ENCODE measurements at places on chromosomes 7 and 10. TPM values are rescaled to one million over a fixed set of nuclear protein-coding genes. Genes with fewer than 3 reads are reported as not detected.

LBX1 gene
- total RNA-seq = not detected

- H3K27ac ChIP-seq = no peak overlapping the region
- no peaks in the 10 kb centered on the region for H3K27me3 ChIP-seq
- DNase-seq = no peak
- no peak overlapping the region for H3K4me3 ChIP-seq
- H3K4me1 ChIP-seq = no peaks in the 10 kb centered on the region
- no peaks in the 10 kb centered on the region for H3K36me3 ChIP-seq
Observed at GRCh38 chr10:102208311-102209035, 17.6 kb upstream of the ELOVL3 start.

RPS24 gene
- 1,808 TPM for total RNA-seq

GRCh38 chr10:124495725-124496124 is 34.1 kb downstream of the LHPP start:
- H3K36me3 ChIP-seq = no peaks in the 10 kb centered on the region
- no peak overlapping the region for H3K27ac ChIP-seq
- no peaks in the 10 kb centered on the region for H3K27me3 ChIP-seq
- no peak for DNase-seq
- no peak overlapping the region for H3K4me3 ChIP-seq

FIS1 gene
- 139 TPM for total RNA-seq

MYO3A gene
- not detected for total RNA-seq

- no peaks in the 10 kb centered on the region for H3K36me3 ChIP-seq
- no peaks in the 10 kb centered on the region for H3K27me3 ChIP-seq
- no peak overlapping the region for H3K27ac ChIP-seq
- peaks cover 6% of the 10 kb centered on the region for H3K4me1 ChIP-seq
- H3K4me3 ChIP-seq = no peak overlapping the region
Observed at GRCh38 chr10:69146759-69147158, 22.8 kb downstream of the VPS26A start.

DNA sequence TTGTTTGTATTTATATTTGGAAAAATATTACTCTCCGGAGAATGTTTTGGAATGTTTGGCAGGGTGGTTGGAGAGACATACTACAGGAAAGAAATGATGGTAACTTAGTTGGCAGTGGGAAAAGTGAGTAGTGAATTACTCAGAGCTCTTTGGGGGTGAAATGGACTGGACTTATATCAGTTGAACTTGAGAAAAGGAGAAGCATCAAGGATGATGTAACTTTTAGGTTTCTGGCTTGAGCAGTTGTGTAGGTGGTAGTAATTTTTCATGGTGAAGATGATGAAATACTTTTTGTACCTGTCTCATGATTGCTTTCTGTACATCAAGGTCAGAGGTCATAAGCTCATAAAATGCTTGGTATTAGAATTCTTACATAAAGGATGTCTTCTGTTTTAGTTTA is 617.2 kb downstream of the AUTS2 start:
- H3K4me1 ChIP-seq = no peaks in the 10 kb centered on the region
- no peaks in the 10 kb centered on the region for H3K27me3 ChIP-seq
- no peak overlapping the region for H3K4me3 ChIP-seq
- H3K27ac ChIP-seq = no peak overlapping the region
- no peaks in the 10 kb centered on the region for H3K36me3 ChIP-seq

- H3K27ac ChIP-seq = no peak overlapping the region
- no peak overlapping the region for H3K4me3 ChIP-seq
- H3K36me3 ChIP-seq = no peaks in the 10 kb centered on the region
- no peak for DNase-seq
- no peaks in the 10 kb centered on the region for H3K4me1 ChIP-seq
- H3K27me3 ChIP-seq = no peaks in the 10 kb centered on the region
Observed at GRCh38 chr7:70190281-70190680, 592.0 kb downstream of the AUTS2 start.

DNA sequence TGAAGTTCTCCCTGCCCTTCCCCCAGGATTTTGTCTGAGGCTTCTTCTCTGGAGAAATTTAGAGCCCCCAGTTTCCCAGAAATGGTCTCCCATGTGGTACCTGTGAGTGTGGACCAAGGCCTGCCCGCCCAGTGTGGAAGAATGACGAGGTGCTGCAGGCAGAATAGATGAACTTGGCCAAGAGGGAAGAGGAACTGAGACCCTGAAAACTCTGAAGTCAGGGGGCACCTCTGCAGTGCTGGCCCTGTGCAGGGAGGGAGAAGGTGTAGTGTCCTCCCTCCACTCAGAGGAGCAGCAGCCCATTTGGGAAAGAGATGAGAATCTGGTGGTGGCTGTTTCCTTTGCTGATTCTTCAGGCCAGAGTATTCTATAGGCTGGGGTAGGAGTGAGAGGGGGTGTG is 115.2 kb upstream of the PCGF5 start:
- no peaks in the 10 kb centered on the region for H3K27me3 ChIP-seq
- no peak for DNase-seq
- H3K4me1 ChIP-seq = no peaks in the 10 kb centered on the region
- H3K4me3 ChIP-seq = no peak overlapping the region
- no peaks in the 10 kb centered on the region for H3K36me3 ChIP-seq

DNA sequence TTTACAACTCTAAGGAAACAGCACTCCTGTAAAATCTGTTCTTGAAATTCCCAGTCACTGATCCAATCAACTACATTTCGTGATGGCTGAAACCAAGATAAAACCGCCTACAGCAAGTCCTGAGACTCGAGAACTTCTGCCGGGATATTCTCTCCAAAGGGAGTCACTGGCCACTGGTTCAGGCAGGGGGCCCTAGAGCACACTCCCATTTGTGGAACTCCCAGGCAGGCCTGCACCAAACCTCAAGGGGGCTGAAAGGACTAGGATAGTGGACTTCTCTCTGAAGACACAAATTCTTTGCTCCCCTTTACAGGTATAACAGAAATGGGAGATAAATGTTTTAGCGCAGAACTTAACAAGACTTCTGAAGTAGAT is 16.3 kb downstream of the CYTH3 start:
- H3K27ac ChIP-seq = no peak overlapping the region
- H3K27me3 ChIP-seq = no peaks in the 10 kb centered on the region
- peaks cover 31% of the 10 kb centered on the region for H3K4me1 ChIP-seq
- no peak overlapping the region for H3K4me3 ChIP-seq

GRCh38 chr10:105506262-105506661 is 865.2 kb downstream of the SORCS3 start:
- no peaks in the 10 kb centered on the region for H3K27me3 ChIP-seq
- no peak for DNase-seq
- no peaks in the 10 kb centered on the region for H3K4me1 ChIP-seq

DEPP1 gene
- total RNA-seq = 0.11 TPM

SPDYE3 gene
- not detected for total RNA-seq

OPN4 gene
- not detected for total RNA-seq

DNA sequence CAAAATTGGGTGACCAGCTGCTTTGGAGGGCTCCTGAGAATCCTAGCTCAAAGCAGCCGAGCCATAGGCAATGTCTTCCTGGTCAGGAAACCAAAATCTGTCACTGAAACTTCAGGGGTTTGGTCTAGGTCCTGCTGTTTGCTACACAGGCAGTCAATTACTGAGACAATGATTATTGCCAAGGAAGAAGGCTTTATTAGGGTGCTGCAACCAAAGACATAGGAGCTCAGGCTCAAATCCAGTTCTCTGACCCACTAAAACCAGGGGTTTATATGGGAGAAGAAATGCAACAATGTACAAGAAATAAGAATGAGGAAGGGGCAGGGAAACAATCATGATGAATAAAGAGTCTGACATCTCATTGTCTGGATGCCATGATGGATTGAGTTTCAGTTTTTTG is 410.3 kb upstream of the ZWINT start:
- DNase-seq = no peak
- no peaks in the 10 kb centered on the region for H3K4me1 ChIP-seq
- H3K4me3 ChIP-seq = no peak overlapping the region
- H3K36me3 ChIP-seq = no peaks in the 10 kb centered on the region

DNA sequence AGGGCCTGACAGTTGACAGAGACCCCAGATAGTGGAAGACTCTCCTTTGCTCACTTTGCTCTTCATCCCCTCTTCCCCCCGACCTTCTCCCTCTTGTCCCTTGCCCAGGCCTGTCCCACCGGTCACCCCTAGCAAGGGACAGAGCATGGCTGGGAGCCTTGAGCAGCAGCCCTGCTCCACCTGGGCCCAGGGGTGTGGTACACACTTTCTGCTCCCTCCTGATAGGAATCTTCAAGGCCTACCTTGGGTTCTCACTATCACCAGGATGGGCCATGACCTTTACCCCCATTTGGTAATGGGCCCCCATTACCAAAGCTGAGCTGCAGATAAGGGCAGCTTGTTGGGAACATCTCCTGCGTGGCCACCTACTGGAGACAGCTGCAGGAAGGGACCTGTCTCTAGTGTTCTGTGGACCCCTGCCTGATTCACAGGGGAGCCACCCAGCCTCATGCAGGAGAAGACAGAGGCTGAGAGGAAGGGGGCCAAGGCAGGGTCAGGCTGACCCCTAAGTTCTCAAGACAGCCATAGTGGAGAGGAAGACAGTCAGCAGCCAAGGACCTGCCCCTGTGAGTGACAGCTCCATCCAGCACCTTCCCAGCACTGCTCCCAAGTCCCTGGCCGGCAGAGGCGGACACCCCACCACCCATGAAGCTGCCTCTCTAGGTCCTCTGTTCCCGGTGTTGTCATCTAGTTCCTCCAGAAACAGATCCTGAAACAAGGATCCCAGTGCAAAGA is 913 bp upstream of the NPC1L1 start:
- no peak for DNase-seq
- no peak overlapping the region for H3K27ac ChIP-seq
- no peaks in the 10 kb centered on the region for H3K27me3 ChIP-seq
- H3K36me3 ChIP-seq = no peaks in the 10 kb centered on the region
- no peak overlapping the region for H3K4me3 ChIP-seq
- no peaks in the 10 kb centered on the region for H3K4me1 ChIP-seq

DNA sequence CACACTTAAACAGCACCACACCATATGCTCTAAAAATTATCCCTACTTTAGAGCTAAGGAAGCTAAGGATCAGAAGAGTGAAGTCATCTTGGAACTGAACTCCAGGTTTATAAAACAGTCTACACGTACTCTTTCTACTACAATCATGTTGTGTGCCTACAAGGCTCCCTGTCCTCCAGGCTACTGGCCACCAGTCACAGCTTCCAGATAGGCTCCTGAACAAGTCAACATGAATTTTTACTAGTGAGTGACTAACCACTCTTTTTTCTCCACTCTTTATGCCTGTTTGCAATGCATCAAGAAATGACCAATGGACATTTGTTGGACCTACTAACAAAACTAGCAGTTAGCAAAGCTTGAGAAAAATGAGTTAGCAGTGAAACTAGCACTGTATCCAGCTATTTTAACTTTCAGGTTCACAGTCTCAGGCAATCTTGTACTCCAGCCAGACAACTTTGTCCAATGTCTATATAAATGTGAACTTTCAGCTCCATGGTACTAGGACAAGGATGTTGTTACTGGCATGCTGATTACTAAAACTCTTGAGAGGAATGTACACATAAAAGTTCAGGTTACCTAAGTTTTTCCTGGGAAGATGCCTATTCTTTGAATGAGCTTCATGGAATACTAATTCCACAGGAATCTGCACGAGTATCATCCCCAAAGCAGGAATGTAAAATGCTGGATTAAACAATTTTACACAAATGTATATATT is 180.0 kb downstream of the BTAF1 start:
- no peaks in the 10 kb centered on the region for H3K36me3 ChIP-seq
- no peaks in the 10 kb centered on the region for H3K4me1 ChIP-seq
- no peak overlapping the region for H3K27ac ChIP-seq
- no peaks in the 10 kb centered on the region for H3K27me3 ChIP-seq
- H3K4me3 ChIP-seq = no peak overlapping the region
- no peak for DNase-seq

- DNase-seq = no peak
- H3K4me1 ChIP-seq = no peaks in the 10 kb centered on the region
- no peak overlapping the region for H3K4me3 ChIP-seq
- H3K27ac ChIP-seq = no peak overlapping the region
- H3K36me3 ChIP-seq = no peaks in the 10 kb centered on the region
Observed at GRCh38 chr10:35119378-35119777, 7.3 kb upstream of the CREM start.

VWDE gene
- total RNA-seq = 0.55 TPM

GRCh38 chr7:134599371-134599770 is 47.3 kb upstream of the BPGM start:
- DNase-seq = no peak
- H3K4me3 ChIP-seq = no peak overlapping the region
- no peak overlapping the region for H3K27ac ChIP-seq
- no peaks in the 10 kb centered on the region for H3K36me3 ChIP-seq

CLCN1 gene
- 0.11 TPM for total RNA-seq

- H3K27me3 ChIP-seq = no peaks in the 10 kb centered on the region
- H3K4me3 ChIP-seq = peak within 1 kb of the TSS; percentile 89
- peak; percentile 94 for DNase-seq
- no peaks in the 10 kb centered on the region for H3K36me3 ChIP-seq
- peaks cover 48% of the 10 kb centered on the region for H3K4me1 ChIP-seq
Observed at GRCh38 chr10:51699475-51700227, at the start of gene CSTF2T. TSS of gene CSTF2T (minus strand) at chr10:51699595. CDS start at chr10:51699549, 46 bp downstream.

GRCh38 chr10:14602807-14603533 is 171.7 kb downstream of the FAM107B start:
- peak overlapping the region; percentile 70 for H3K27ac ChIP-seq
- peaks cover 10% of the 10 kb centered on the region for H3K36me3 ChIP-seq
- DNase-seq = no peak
- H3K27me3 ChIP-seq = no peaks in the 10 kb centered on the region

- H3K27me3 ChIP-seq = no peaks in the 10 kb centered on the region
- H3K36me3 ChIP-seq = no peaks in the 10 kb centered on the region
Observed at GRCh38 chr10:104297697-104298660, 29.0 kb downstream of the GSTO2 start.

DNA sequence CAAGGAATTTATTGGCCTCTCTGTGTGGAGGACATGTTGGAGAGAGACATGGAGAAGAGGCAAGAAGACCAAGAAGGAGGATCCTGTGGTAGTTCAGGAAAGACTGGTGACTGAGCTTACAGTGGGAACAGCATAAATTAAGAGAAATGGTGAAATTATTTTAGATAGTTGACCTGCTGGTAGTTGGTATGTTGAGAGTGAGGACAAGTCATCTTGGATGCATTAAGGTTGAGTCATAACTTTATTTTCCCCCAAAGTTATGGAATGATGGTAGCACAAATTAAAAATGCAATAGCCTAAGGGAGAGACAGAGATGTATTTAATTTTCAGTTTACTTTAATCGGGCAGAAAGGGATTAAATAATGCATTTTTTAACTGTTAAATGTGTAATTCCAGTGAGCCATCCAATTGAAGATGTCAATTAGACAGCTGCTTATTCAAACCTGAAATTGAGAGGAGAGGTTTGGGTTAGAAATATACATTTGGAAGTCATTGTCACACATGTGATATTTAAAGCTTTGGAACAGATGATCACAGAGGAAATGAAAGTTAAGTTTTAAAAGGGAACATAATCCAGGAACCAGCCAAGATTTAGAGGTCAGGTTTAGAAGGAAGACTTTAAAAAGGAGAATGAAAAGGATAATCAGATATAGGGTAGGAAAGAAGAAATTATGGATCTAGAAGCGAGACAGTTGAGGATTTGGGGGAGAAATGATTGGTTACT is 80.6 kb downstream of the DGKB start:
- H3K4me1 ChIP-seq = no peaks in the 10 kb centered on the region
- no peak overlapping the region for H3K27ac ChIP-seq
- H3K36me3 ChIP-seq = no peaks in the 10 kb centered on the region
- no peak for DNase-seq

GRCh38 chr7:76356823-76357222 is 2.0 kb downstream of the YWHAG start:
- H3K27me3 ChIP-seq = no peaks in the 10 kb centered on the region
- no peaks in the 10 kb centered on the region for H3K36me3 ChIP-seq
- no peak overlapping the region for H3K27ac ChIP-seq
- H3K4me1 ChIP-seq = peaks cover 48% of the 10 kb centered on the region
